Caco-2 (cell line): ENCODE measurements at places on chromosomes 3 and 15.

- H3K4me3 ChIP-seq, result no peak overlapping the region
- no peaks in the 10 kb centered on the region for H3K27me3 ChIP-seq
- H3K27ac ChIP-seq, result peak overlapping the region; percentile 68
Measured at GRCh38 chr3:144294659-144295538, 323.3 kb downstream of the DIPK2A start.

GRCh38 chr15:77030048-77030927, 35.4 kb downstream of the PSTPIP1 start:
- no peak for DNase-seq
- no peaks in the 10 kb centered on the region for H3K4me1 ChIP-seq
- no peak overlapping the region for H3K4me3 ChIP-seq
- H3K27ac ChIP-seq, result no peak overlapping the region
- H3K36me3 ChIP-seq, result no peaks in the 10 kb centered on the region

- H3K27me3 ChIP-seq, result no peaks in the 10 kb centered on the region
- H3K4me1 ChIP-seq, result peaks cover 10% of the 10 kb centered on the region
- DNase-seq, result no peak
- H3K36me3 ChIP-seq, result no peaks in the 10 kb centered on the region; the same call in 1 of the 2 replicates
- H3K27ac ChIP-seq, result no peak overlapping the region
Measured at GRCh38 chr3:188756241-188756640, 415.5 kb upstream of the TPRG1 start.

- no peak for DNase-seq
- peaks cover 28% of the 10 kb centered on the region for H3K4me1 ChIP-seq
- peak overlapping the region; percentile 30 for H3K27ac ChIP-seq
- H3K36me3 ChIP-seq, result no peaks in the 10 kb centered on the region
- no peak overlapping the region for H3K4me3 ChIP-seq
Measured at GRCh38 chr3:23629181-23629894, 176.4 kb upstream of the UBE2E1 start.

GRCh38 chr15:38843736-38844590, 279.3 kb upstream of the RASGRP1 start:
- no peaks in the 10 kb centered on the region for H3K4me1 ChIP-seq
- no peaks in the 10 kb centered on the region for H3K27me3 ChIP-seq

DNA sequence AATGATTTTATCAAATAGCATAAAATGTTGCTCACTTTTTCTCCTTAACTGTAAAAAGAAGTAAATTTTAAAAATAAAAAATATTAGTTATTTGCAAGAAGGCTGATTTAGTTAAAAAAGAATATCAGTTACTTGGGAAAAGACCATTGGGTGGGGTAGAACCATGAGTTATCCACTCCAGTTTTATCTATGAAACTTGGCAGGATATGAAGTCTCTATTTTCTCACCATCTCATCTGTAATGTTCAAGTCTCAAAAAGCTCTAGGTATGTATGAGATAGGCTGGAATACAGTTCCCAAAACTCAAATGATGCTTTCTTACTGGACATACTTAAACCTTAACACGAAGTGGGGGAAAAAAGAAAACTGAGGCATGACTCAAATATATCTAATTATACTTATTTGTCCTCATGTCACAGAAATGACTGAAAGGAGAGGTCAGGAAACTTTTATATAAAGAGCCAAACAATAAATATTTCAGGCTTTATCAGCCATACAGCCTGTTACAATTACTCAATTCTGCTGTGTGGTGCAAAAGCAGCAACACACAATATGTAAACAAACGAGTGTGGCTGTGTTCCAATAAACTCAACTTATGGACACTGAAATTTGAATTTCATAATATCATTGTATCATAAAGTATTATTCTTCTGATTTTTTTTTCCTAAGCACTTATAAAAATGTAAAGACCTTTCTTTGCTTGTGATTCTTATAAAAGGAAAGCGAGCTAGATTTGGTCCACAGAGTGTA, 131.8 kb downstream of the TBL1XR1 start:
- H3K27me3 ChIP-seq, result no peaks in the 10 kb centered on the region
- H3K27ac ChIP-seq, result no peak overlapping the region
- no peaks in the 10 kb centered on the region; the same call in 1 of the 2 replicates for H3K36me3 ChIP-seq
- H3K4me1 ChIP-seq, result no peaks in the 10 kb centered on the region
- H3K4me3 ChIP-seq, result no peak overlapping the region
- no peak for DNase-seq

DNA sequence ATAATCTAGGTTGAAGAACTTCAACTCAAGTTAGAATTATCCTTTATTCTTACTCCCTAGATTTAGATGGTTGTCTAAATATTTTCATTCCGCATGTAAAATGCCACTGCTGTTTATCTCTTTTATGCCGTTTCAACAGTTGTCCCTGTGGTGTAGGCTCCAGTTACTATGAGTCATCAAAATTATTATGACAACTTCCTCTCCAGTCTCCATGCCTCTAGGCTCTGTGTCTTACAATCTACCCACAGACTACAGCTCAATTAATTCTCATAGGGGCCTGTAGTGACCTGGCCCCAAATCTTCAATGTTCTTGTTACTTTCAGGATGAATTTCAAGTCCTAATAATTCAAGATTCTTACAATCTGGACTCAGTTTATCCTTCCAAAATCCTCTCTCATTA, 105.8 kb upstream of the UNC13C start:
- no peaks in the 10 kb centered on the region for H3K36me3 ChIP-seq
- peak overlapping the region; percentile 44 for H3K27ac ChIP-seq
- peaks cover 15% of the 10 kb centered on the region for H3K4me1 ChIP-seq
- DNase-seq, result no peak
- H3K4me3 ChIP-seq, result no peak overlapping the region
- no peaks in the 10 kb centered on the region for H3K27me3 ChIP-seq

DNA sequence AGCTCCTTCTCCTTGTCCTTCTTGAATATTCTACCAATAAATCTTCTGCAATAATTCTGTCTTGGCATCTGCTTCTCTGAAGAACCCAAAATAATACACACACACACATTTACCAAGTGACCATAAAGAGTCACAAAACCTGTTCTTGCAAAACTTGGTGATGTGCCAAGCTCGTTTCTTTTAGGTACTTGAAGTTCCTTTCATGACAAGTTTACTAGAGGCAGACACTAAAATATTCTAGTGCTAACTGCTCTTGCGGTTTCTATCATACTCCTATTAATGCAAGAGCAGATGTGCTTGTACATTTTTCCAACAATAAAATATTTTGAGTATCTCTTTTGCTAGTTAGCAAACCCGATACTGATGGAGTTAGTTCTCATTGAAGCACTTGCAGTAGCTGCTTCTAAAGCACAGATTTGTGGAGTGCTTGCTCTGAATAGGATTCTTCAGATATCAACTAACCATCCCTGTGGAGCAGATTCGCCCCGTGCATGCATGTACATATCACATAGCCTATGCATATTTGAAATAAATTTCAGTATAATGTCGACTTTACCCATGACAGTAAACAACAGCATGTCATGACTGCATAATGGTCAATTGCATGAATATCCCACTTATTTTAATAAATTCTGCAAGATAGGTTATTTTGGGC, 23.2 kb downstream of the HHLA2 start:
- no peaks in the 10 kb centered on the region for H3K27me3 ChIP-seq
- no peaks in the 10 kb centered on the region for H3K36me3 ChIP-seq
- H3K4me1 ChIP-seq, result peaks cover 35% of the 10 kb centered on the region

DNA sequence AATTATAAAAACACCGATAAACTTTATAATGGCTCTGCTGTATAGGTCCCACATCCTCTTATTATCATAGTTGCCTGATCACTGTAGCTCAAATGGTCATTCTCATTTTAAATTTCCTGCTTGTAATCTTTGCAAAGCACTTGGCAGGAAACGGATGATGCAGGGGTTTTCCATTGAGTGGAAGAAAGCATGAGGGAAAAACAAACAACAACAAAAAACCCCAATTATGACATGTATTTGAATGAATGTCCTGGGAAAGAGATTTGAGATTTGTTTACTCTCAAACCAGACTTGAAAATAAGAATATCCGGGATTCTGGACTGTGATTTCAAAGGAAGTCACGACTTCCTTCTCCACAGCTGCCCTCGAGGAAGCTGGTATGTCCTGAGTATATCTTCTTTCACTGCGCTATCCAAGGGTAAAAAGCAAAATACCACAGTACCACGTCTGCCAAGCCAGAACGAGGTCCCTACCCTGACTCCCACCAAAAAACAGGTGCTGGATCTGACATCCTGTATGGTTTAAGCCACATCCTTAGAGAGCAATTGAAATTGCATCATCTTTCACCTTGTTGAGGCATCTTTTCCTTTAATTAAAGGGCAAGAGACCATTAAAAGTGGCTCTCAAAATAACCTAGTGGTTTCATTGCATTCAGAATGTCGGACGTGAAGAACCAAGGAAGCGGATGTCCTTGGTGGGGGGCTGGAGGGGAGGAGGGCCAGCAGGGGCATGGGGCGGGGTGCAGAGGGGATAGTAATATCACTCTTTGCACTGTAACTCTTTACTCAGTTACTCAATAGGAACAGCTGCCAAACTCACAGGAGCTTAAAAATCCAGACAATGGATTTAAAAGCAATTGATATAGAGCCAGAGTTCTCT, 13.5 kb upstream of the TIPIN start:
- H3K27me3 ChIP-seq, result no peaks in the 10 kb centered on the region
- H3K27ac ChIP-seq, result no peak overlapping the region
- H3K4me1 ChIP-seq, result peaks cover 11% of the 10 kb centered on the region
- DNase-seq, result no peak
